ENCODE measurements at places on chromosomes 11 and 22.
A peak's percentile ranks its signal among the peaks of the same experiment; 100 is the strongest.

GRCh38 chr22:44133161-44133560, 47.6 kb upstream of the PARVG start:
- DNase-seq, result no peak

DNA sequence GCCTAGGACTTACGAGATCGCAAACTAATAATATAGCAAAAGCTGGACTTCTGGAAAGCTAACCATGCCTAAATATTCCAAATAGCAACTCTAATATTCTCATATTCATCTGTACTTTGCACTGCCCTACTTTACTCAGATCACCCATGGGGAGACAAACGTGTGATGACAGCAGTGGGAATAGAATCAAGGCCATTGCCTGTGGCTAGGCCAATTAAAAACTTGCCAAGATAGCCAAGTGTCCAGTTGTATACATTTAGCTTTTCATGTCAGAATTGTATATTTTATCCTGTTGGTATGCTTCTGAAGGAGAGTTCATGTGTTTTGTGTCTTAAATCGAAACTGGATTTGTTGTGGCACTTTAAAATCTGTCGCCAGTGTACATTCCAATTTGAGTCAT, 1.2 kb upstream of the CEP126 start:
- no peak for DNase-seq

- DNase-seq, result no peak
Measured at GRCh38 chr11:110471371-110471770, 41.6 kb downstream of the FDX1 start.

- DNase-seq, result no peak
Measured at GRCh38 chr11:1287928-1288327, 21.5 kb downstream of the TOLLIP start.

DNA sequence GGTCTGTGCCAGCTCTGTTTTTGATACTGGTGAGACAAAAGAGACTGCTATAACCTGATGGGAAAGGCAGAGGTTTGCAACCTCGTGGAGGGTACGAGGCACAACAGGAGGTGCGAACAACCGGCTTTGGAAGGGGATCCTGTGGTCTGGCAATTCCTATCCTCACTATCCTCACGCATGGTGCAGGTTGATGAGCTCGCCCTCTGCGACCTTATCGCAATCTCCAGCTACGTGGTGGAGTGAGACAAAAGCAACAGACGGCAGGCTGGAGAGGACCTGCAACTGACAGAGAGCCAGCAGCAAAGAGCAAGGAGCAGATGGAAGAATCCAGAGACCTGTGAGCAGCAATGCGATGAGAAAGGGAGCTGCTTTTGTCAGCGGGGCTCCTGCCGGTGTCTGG, 47.3 kb upstream of the TSKU start:
- no peak for DNase-seq

DNA sequence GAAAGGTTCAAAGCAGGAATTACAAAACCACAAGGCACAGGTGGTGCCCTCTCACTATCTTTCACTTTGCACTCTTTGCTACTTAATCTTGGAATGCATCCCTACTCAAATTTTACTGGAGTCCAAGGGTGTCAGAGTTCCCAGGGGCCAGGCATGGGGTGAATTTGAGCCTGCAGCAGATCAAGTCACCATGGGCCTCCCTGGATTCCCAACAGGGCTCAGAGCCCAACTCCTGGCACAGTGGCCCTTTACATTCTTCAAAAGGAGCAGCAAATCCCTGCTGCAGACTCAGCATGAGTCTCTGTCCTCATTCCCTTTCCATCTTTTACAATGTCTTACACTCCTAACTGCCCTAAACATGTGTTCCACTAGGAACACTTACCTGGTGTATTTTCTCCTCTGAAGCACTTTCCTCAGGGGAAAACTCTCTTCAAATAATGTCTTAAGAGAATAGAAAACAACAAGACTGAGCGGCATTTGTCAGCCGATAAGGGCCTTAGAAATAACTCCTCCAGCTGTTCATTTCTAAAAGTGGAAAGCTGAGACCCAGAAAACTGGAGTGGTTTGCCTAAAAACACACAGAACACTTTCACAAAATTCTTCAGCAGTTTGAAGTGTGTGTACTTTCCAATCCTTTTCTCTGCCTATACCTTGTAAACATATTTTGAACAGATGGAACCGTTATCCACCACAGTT, 596.0 kb downstream of the INSC start:
- no peak for DNase-seq

- DNase-seq, result no peak
Measured at GRCh38 chr11:108863528-108863927, 198.7 kb downstream of the DDX10 start.

- DNase-seq, result no peak
Measured at GRCh38 chr11:32439501-32440210, 4.3 kb upstream of the WT1 start.

- DNase-seq, result peak; percentile 37
Measured at GRCh38 chr11:33869481-33870422, 22.1 kb downstream of the LMO2 start.

DNA sequence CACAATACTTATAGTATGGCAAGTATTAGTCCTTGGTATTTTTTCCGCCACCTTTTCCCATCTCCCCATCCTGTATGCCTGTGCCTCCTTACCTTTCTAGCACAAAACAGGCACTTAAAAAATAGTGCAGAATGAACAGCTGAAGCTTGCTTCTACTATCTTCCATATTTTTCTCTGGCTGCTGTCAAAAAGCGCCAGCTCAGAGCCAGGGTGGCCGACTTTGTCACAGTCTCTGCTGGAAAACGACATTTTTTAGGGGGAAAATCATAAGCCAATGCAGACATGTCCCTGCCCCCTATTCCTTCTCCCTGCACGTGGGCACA, 26.5 kb upstream of the ROBO3 start:
- DNase-seq, result no peak

- DNase-seq, result no peak
Measured at GRCh38 chr11:88250566-88251242, 75.5 kb upstream of the RAB38 start.

GRCh38 chr11:61108847-61109585, 6.7 kb downstream of the CD5 start:
- DNase-seq, result no peak

DNA sequence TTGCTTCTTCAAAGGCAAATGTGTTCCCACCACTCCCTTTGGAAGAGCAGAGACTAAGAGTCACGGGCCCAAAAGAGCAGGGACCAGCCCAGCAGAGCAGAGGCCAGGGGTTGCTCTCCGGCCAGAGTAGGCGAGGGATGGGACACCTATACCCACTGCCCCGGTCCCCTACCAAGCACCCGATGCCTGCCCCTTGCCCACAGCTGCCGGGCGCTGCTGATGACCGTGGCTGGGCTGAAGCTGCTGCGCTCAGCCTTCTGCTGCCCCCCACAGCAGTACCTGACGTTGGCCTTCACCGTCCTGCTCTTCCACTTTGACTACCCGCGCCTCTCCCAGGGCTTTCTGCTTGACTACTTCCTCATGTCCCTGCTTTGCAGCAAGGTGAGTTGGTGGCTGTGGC, 10.7 kb upstream of the SIPA1 start:
- DNase-seq, result no peak

DNA sequence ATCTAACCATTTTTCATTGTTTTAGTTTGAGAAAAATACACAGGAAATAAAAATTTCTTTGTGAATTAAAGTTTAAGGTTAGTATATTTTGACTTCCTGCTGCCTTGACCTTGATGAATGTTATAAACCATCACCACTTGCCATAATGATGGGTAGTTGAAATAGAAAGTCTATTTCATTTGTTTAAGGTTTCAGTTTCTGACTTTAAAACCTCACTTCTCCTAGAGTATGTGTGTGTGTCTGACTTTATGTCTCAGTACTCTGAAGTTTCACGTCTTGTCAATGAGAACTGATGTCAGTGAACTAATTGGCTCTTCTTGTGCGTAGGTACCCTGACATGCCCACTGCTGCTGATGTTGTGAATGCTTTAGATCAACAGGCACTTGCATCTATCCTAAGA, 188.2 kb downstream of the METTL15 start:
- DNase-seq, result no peak

GRCh38 chr11:45678976-45679375, 13.6 kb upstream of the CHST1 start:
- no peak for DNase-seq

DNA sequence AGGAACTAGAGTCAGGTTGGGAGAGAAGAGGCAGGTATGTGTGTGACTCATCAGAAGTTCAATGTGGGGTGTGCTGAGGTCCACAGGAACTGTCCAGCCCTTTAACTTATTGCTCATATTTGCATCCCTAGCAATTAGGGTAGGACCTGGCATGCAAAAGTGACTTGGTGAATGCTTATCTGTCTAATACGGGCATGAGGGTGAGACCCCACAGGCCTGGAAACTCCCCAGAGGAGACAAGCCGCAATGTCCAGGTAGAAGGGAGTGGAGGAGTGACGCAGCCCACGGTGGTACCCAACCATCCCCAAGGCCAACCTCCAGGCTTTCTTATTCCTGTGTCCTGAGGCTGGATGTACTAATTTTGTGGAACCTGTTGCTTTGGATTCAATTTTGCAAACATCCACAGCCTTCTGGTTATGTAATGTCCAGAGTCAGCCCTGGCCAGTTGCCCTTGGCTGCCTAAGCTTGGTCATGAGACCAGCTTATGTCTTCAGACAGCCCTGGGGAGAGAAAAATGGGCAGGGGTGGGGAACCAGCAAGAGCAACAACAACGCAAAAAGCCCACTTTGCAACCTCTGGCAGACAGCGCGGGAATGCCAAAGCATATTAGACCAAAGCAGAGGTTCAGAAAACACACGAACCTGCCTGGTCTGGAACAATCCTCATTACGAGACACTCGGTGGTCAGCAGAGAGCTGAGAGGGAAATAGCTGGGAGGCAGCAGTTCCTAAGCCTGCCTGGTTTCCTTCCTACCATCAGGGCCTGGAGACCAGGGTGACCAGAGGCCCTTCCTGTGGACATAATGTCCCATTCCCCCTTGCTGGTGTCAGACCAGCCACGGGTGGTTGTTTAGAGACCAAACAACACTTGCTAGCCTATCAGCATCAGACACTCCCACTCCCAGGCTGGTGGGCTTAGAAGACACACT, 49.3 kb downstream of the TIMP3 start:
- no peak for DNase-seq

- DNase-seq, result peak; percentile 85
Measured at GRCh38 chr11:8810540-8811301, 100.3 kb upstream of the AKIP1 start.

- DNase-seq, result no peak
Measured at GRCh38 chr11:47948137-47948536, 32.2 kb upstream of the PTPRJ start.

All from renal pelvis (tissue), 12 donors.